ENCODE measurements at places on chromosomes 5 and 9.

DNA sequence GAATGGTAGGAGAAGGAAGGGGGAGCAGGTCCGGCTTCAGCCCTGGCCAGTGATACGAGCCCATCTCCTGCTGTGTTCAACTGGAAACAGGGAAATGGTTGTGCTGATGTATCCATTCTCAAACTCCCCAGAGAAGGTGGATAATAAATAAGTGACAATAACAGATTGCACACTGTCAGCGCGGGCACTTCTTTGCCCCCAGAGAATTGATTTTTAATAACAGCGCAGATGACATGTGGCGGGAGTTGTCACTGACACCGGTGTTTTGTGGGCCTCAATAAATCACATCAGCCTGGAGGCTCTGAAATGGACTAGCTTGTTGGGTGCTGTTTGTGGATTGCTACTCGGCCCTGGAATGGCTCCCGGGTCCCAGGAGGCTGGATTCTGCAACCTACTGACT, 141.4 kb upstream of the PANK3 start:
- no peak for DNase-seq

- no peak for DNase-seq
Observed at GRCh38 chr9:127926906-127927200, 3.7 kb downstream of the PIP5KL1 start.

DNA sequence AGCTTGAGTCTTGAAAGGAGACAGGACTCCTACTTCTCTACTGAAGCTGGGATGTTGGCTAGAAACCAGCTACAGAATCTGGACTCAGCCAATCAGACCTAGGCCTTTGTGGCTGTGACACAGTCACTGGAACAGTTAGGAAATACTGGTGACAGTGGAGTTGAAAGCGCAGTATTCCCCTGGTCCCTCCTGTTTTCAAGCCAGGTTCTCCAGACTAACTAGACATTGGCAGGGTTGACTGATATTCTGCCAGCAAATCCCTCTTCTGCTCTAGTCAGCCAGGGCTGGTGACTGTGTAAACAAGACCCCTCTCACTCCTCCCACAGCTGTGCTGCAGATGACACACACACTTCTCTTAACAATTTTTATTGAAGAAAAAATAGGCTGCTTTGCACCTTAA, 8.7 kb downstream of the SHROOM1 start:
- DNase-seq, result no peak

DNA sequence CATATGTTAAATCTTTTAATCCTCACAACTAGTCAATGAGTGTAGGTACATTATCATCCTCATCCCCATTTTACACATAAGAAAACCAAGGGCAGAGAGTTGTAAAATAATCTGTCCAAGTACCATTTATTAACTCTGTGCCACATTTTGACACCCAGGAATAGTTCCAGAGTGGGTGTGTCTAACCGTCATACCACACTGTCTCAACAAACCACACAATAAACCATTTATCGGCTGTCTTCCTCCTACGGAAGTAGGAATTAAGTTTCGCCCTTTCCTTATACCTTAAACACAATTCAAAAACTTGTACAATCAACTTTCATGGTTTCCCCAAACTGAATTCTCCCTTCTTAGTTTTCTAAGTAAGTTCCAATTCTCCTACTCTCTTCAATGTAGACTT, 11.4 kb downstream of the AP3B1 start:
- no peak for DNase-seq

GRCh38 chr5:78127875-78128274, 166.6 kb downstream of the AP3B1 start:
- DNase-seq, result no peak

GRCh38 chr5:31196309-31196708, 2.8 kb downstream of the CDH6 start:
- DNase-seq, result no peak

- no peak for DNase-seq
Observed at GRCh38 chr9:127347831-127348776, 48.9 kb upstream of the SLC2A8 start.

DNA sequence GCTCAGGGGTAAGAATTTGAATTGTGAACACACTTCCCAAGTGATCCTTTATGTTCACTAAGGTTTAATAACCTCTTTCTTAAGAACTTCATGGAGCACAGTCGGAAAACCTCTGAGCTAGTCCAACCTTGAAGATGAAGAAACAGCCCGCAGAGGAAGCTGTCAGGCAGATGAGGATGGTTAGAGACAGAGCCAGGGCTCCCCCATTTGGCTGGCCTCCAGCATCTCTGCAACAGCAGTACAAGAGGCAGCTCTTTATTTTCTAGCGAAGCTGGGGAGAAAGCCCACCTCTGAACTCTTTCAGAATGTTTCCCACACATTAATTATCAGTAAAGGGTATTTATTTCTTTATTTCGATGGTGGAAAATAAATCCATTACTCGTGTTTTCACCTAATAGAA, 350.8 kb downstream of the DMRT2 start:
- DNase-seq, result no peak

GRCh38 chr9:121048618-121049017, 1.5 kb downstream of the C5 start:
- DNase-seq, result no peak

- DNase-seq, result no peak
Observed at GRCh38 chr5:17229313-17229712, 11.9 kb downstream of the BASP1 start.

DNA sequence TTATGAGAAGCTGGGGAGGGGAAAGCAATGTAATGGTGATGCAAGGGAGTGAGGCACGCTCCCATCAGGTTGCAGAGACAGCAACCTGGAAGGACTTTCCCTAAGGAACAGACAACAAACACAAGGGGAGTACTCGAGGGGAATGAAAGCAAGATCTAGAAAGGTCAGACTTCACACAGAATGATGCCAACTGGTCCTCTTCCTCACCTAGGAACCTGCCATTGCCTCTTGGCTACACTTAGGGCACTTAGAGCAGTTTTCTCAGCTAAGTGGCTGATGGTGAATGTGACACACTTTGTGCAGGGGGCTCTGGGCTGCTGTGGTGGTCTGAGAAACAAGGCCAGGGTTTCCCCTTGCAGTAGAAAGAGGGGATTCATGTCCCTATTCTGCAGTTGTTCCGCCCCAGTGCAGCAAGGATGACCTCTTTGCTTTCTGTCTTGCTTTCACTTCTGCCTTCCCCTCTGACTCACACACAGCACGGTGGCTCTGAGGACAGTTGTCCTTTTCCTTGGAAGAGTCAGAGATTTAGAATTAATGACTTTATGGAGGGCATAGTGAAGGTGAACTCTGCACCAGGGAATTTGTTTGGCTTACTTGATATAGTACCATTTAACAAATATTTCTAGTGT, 394.0 kb upstream of the KLF4 start:
- DNase-seq, result no peak

DNA sequence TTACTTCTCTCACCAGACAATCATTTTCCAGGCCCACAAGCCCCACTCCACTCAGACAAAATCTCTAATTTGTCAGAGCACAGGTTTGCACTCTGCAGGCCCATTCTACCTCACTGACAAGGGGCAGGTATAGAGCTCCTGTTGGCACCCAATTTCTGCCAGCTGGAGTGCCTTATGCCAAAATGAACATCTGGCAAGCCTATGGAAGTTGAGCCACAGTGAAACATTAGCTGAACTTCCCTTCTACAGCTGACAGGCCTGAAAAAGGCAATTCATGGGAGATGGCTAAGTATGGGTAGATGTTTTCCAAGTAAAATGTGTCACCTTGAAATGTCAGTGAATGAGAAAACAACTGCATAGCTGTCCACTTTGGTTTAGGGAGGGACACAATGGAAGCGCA, 87.0 kb downstream of the SPOCK1 start:
- DNase-seq, result no peak

GRCh38 chr5:2001300-2001699, 118.6 kb upstream of the IRX4 start:
- DNase-seq, result no peak

DNA sequence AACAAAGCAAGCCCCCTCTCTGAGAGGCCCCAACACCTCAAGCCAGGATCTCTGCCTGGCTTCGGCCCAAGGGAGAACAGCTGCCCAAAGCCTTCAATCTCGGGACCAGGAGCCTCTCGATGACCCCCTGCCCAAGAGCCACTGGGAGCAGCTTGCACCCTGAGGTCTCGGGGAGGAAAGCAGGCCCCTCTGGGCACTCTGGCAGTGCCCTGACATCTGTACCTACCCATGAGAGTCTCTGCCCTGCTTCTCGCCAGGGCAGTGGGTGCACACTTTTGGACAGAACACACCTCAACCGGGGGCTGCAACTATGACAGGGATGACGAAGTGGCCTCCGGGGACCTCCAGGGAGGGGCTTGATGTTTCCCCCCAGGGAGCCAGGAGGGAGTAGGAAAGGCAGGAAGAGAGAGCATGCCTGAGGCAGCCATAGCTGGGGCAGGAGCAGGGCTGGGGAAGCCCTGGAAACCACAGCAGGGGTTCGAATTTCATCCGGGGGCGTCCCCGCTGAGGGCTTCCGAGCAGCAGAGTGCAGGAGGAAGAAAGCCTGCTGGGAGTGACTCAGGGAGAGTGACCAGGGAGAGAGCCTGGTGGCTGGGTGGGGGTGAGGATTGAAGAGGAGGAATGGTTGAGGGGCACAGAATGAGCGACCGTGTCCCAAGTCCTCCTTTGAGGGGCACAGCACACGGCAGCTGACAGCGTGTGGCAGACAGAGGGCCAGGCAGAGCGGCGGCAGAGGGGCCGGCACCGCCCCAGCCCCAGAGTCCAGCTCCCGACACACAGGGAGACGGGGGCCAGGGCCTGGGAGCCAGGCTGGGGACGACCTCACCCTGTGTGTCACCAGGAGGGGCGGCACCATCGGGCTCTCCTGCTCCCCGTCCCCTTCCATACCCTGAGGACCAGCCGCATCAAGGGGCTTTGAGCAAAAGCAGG, 1.8 kb downstream of the LPCAT1 start:
- no peak for DNase-seq

DNA sequence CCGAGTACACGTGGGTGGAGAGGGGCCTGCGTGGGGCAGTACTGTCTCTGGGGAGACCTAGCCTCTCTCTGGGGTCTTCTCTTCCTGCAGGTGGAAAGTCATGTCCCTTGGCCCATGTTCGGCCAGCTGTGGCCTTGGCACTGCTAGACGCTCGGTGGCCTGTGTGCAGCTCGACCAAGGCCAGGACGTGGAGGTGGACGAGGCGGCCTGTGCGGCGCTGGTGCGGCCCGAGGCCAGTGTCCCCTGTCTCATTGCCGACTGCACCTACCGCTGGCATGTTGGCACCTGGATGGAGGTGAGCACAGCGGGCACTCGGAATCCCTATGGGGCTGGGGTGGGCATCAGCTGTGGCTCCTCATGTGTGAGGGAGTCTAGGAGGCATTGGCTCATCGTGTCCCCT, 5.5 kb upstream of the CACFD1 start:
- DNase-seq, result no peak

DNA sequence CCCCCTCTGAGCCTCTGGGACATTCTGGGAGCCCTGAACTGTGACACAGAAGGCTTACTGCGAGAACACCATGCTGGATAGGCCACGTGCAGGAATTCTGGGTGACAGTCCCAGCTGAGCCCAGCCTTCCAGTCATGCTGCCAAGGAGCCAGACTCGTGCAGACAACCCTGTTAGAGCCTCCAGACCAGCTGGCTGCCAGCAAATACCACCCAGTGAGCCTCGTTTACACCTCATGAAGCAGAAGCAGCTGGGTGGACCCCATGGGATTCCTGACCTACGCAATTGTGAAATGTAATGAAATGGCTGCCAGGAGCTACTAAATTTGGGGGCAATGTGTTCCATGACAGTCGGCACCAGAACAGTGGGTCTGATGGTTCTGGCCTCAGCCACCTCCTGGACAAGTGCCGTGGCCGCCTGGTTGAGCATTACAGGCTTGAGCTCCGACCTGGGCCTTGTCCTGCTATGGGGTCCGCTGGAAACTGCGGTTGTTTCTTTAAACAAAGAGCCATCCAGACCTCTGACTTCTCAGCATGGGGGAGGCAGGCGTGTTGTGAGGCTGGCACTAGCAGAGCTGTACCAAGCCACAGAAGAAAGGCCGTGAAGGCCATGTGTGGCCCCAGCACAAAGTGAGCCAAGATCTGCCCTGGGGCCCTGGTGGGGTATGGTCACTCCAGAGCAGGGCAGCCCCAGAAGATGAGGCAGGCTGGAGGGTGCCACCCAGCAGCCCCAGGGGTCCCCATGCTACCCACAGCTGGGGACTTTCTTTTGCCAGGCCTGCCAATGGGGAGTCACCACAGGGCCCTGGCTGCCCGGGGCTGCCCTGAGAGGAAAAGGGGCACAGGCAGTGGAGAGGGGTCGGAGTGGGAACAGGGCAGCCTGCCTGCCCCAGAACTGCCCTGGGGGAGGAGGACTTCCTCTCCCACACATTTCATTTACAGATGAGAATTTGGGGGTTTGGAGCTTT, 19.3 kb upstream of the RXRA start:
- DNase-seq, result no peak

DNA sequence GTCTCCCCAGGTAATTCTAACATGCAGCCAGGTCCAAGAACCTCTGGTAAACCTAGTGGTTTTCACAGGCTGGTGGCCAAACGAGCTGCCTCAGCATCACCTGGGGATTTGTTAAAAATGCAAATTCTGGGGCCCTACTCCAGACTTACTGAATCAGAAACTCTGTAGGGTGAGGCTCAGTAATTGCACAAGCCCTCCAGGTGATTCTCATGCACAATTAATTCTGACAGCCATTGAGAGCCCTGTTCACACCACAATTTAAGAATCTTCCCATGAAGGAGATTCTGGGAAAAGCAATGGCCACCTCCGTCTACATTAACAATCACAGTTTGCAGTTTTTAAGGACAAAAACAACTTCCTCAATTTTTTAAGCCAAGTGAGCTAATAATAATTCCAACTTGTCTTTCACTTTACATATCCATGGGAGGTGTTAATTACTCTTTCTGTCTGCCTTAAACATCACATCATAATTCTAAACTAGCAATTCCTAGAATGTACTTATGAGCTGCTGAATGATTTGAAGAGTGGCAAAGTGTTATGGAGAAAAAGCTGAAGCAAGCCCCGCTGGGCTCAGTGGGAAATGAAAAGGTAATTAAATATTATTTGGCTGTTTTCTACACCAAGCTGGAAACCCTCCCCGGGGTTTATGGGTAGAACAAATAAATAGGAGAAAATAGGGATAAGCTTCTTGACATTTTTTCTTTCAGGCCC, 70.0 kb downstream of the GLDC start:
- DNase-seq, result no peak

GRCh38 chr5:150613991-150614660, 26.3 kb upstream of the SYNPO start:
- DNase-seq, result no peak

DNA sequence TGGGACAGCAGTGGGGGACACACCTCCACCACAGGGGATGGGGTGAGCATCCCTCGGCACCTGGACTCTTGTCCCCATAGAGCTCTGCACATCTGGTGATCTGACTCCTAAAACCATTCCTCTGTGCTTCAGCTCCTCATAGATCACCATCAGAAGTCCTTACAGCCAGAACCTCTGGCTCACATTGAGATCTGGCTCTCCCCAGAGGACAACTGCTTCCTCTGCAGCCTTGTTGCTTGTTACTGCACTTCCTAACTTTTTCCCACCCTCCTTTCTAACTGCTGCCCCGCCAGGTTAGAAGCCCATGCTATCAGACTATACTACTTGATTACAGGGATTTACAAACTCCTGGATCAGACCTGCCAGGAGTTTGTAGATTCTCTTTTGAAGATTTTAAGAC, 64.5 kb downstream of the ARSB start:
- DNase-seq, result no peak

- no peak for DNase-seq
Observed at GRCh38 chr9:86039991-86040860, 59.1 kb downstream of the GOLM1 start.

GRCh38 chr9:76101491-76101890, 211.0 kb downstream of the PCSK5 start:
- DNase-seq, result no peak

GRCh38 chr5:84628918-84629317, 244.2 kb upstream of the EDIL3 start:
- no peak for DNase-seq

- DNase-seq, result no peak
Observed at GRCh38 chr5:2750758-2751464, 566 bp downstream of the IRX2 start.

All from NCI-H1417 treated with DMSO at 0.1 percent for 48 hours (cell line).